ENCODE measurements at places on chromosomes 16 and 17.

DNA sequence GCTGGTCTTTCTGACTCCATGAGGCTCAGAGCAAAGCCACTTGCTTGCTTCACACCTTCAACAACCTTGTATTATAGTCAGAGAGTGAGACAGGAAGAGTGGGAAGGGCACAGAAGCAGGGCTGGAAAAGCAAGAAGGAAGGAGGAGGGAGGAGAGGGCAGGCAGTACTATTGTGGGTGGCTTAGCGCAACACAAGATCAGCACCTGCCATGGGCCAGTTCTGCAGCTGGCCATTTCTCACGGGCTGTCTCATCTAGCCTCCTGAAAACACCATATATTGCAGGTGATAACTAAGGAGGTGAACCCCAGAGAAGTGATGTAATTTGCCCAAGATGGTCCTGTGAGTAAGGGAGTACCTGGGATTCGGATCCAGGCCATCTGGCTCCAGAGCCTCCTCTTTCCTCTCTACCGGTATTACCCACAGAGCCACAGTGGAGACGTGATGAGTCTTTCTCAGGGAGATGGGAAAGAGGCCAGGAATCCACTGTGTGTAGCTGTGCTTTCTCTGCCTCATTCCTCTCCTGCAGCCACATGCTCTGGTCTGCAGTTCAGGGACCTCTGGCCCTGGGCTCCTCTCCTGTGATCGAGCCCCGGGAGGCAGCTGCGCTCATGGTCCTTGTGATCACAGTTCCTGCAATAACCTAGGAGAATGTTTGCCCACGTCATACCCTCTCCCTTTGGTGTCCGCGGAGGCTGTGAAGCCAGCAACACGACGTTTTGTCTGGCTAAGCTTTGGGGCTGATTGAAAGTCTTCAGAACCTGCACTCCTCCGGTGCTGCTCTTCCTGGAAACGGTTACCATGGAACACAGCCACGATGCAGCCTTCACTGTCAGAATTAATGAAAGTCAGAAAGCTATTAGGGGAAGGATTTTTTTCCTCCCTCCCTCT lies 178.1 kb upstream of the CCL2 start:
- no peak for DNase-seq

DNA sequence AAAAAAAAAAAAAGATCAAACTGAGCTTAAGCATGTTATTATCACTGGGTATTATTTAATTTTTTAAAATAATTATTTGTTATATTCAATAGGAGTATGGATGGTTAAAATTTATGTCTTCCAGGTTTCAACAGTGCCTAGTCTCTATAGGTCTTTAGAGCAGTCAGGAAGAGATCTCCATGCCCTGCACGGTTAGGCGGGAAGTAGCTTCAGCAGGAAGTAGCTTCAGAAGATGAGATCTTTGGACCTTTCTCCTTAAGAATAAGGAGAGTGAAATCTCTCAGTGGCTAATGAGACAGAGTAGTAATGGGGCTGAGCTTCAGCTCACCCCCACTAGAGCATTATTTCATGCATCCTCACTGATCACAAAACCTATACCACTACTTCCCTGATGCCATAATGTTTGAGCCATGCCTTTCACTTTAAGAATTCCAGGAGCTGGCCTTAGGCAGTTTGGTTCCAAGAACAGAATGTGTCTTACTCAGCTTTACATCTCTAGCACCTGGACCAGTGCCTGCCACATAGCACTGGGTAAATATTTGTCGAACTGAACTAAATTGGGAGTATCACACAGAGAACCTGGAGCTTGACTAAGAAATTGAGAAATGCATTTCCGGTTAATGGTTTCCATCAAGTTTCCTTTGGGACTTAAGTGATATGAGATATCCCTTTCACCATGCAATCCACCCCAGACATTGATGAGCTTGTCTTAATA lies 43.5 kb downstream of the SCPEP1 start:
- DNase-seq: no peak

GRCh38 chr17:74853048-74853397 lies 6.7 kb downstream of the GRIN2C start:
- DNase-seq: no peak

- no peak for DNase-seq
Measured at GRCh38 chr17:65071861-65072260, 15.3 kb upstream of the GNA13 start.

DNA sequence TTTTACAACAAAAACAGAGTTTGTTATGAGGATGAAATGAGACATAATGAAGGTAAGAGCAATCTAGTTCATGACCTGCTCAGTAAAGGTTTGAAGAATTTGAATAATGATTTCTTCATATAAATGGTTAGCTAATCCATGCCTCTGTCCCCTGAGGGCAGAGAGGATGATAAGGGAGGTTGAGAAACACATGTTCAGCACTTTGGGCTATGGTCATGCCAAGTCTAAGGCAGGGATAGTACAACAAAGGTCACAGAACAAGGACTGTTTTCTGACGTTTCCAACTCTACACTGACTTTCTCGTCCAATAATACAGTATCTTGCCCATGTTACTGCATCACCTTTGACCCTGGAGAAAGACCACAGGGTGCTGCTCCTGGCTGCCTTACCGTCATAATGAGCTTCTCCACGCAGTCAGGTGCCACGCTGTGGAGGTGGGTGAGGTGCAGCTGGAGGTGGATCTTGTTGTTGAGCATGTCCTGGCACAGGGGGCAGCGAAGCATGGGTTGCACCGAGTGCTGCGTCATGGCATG lies 236.7 kb downstream of the ZFHX3 start:
- no peak for DNase-seq

DNA sequence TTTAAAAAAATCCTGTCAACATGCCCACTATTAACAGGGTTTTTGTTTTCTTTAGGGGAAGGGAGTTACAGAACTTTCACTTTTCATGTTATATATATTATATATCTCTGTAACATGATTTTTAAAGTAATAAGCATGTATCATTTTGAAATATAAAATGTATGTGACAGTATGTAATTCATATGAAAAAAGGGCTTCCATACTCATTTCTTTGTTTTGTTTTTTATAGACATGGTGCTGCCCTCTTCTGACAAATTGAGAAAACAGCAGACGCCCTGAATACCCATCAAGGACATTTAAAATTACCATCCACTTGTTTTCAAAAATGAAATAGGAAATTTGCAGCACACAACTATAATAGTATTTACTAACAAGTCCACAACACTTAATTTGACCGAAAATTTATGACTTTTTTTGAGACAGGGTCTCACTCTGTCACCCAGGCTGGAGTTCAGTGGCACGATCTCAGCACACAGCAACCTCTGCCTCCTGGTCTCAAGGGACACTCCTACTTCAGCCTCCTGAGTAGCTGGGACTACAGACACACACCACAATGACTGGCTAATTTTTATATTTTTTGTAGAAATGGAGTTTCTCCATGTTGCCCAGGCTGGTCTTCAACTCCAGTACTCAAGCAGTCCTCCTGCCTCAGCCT lies 30.4 kb downstream of the CFDP1 start:
- no peak for DNase-seq

GRCh38 chr17:61306003-61306402 lies 93.6 kb upstream of the TBX2 start:
- DNase-seq: no peak

GRCh38 chr17:81405411-81405872 lies 10.2 kb downstream of the BAHCC1 start:
- DNase-seq: no peak

GRCh38 chr16:17027488-17028129 lies 443.2 kb downstream of the XYLT1 start:
- no peak for DNase-seq

- no peak for DNase-seq
Measured at GRCh38 chr16:19722269-19722952, 4.3 kb downstream of the IQCK start.

- DNase-seq: no peak
Measured at GRCh38 chr17:10025976-10026901, 121.2 kb upstream of the RCVRN start.

GRCh38 chr17:27457731-27458523 lies 1.7 kb downstream of the KSR1 start:
- no peak for DNase-seq

DNA sequence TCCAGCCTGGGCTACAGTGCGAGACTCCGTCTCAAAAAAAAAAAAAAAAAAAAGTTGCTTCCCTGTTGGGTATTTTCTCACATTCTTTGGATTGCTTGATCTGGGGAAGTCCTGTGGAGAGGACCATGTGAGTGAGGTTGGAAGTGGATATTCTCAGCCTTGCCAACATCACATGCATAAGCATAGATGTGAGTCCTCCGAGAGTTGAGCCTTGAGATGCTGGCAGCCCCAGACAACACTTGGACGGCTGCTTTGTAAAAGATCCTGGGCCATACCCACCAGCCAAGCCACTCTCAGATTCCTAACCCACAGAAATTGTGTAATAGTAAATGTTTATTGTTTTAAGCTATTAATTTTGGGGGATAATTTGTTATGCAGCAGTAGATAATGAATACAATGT lies 1570.0 kb upstream of the GOT2 start:
- DNase-seq: no peak

DNA sequence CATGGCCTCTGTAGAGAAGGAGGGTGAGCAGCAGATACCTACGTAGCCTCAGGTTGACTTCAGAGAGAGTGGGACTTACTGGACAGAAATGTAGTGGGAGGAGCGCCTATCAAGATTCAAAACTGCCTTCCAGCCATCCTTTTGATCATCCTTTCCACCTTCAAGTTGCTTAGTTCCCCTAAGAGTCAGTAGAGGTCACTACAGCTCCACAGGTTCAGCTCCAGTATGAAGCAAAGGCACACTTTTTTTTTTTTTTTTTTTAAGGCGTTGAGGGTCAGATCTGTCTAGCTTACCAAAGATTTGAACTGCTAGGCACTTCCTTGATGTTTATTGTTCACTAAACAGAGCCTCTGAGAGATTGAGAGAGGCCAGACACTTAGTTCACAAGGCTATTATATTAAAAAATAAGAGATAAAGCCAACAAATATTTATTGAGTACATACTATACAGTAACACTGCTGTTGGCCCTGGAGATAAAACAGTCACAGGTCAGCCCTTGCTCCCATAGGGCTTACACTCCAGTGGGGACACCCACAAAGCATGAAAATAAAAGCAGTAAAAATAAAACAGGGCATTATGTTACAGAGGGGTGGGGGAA lies 3.1 kb downstream of the RNF227 start:
- DNase-seq: no peak
